ENCODE measurements at places on chromosomes 4 and X.
A peak's percentile ranks its signal among the peaks of the same experiment; 100 is the strongest.

DNA sequence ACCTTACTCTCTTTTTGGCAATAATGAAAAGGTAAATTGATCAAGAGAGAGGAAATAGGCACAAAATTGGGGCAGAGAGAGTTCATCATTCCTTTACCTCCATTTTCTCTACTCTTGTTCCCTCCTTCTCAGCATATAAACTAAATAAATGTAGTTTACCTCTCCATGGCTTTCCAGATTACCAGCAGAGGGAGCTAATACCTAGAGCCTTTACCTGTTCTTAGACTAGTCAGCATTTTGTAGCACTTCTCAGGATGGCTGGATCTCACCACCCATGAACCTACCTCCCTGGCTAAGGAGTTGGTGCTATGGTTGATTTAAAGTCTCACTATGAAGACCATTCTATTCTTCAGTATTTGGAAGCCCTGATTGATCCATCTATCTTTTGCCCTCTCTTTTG, 15.7 kb downstream of the OFD1 start:
- DNase-seq: peak; percentile 58

- no peak for DNase-seq
These were observed 16.1 kb downstream of the PGRMC2 start for GRCh38 chr4:128271551-128271950.

- no peak for DNase-seq
These were observed 2.5 kb downstream of the GABRQ start for GRCh38 chrX:152640034-152640818.

DNA sequence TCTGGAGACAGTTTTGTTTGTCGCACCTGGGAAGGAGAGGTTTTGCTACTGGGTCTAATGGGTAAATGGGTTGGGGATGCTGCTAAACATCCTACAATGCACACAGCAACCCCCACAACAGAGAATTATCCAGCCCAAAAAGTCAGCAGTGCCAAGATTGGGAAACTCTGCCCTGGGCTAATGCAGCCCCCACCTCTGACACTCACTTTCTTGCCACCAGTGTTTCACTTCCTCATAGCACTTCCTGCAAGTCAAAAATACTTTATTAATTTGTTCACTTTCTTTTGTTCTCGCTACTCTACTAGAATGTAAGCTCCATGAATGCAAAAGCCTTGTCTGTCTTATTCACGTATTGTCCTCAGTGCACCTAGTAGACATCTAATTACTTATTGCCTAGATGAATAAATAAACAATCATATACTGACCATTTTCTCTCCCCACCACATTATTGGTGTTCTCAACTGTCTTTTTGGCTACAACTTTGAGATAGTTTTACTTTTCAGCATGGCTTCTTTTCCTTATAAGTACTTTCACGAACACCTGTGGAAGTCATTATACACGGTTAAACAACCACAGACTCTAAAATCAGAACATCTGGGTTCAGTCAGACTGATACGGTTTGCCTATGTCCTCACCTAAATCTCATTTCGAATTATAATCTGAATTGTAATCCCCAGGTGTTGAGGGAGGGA, 82.0 kb upstream of the PITX2 start:
- no peak for DNase-seq

DNA sequence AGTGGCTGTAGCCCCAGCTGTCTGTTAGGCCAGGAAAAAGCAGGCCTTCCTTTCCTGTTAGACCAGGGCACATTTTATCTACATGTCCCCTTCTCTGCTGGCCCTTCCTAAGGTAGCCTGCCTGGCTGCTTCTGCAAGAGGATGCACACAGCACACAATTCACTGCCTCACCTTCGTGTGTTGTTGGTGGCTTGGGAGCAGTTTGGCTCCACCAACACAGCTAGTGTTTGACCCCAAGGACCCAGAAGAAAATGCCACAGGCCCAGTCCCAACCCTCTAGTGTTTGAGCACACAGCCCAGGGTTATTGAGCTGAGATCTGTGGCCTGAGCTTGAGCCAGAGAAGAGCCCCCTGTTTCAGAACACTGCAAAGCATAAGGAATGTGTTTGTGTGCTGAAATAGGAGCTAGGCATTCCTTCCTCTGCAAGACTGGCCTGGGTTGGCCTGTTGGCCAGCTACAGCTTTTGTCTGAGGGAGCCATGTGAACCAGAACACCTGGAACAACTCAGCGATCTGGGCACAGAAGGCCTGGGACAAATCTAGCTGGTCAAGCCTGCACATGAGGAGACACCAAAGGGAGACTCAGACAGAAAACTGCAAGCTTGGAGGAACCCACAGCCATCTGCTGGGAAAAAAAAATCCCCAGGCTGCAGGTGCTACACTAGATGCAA, 26.4 kb downstream of the MAGEE1 start:
- no peak for DNase-seq

DNA sequence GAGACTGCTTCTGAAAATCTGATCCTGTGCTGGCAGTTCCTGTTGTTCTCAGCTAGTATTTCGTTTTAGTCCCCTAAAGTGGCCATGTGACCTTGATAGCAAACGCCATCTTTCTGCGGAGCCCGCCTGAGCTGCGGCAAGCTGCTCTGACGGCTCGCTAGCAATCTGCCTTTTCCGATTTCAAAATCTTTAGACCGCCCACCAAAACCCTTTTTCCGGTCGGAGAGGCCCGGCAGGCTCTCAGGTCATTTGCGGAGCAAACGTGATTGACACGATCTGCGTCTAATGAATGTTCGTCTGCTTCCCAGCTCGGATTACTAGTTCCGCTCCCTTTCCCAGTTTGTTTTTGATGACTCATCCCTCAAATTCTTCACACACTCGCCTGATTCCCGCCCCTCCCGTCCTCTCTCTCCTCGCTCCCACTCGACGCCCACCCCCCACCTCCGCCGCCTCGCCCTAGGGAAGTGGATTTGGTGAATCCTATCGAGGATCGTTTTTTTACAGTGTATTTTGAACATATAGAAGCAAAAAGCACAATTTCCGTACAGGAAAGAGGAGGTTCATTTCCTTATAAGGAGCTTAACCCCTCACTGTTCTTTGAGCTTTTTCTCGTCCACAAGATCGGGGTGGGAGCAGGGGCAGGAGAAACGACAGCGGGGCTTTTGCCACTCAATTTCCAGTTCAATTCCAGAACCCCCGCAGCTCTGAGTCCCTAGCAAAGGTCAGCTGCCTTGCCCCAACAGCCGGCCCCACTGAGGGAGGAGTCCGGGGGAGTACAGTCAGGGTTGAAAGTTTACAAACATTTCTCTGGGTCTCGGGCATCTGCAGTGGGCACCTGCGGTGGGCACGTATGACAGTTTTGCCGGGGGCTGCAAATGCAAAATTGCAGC, 37.5 kb downstream of the NLGN3 start:
- DNase-seq: peak; percentile 89

DNA sequence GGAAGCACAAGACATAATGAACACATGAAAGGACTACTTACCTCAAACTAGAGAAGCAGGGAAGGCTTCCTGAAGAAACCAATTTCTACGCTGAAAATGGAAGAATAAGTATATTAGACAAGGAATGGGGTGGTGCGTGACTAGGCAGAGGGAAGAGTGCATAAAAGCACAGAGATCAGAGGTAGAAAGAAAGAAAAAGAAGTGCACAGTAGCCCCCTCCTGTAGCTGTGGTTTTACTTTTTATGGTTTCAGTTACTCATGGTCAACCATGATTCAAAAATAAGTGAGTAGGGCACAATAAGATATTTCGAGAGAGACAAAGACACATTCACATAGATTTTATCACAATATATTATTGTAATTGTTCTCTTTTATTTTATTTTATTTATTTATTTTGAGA, 934.5 kb upstream of the INTU start:
- no peak for DNase-seq

- no peak for DNase-seq
These were observed 70.9 kb downstream of the PDHA2 start for GRCh38 chr4:95910749-95911148.

DNA sequence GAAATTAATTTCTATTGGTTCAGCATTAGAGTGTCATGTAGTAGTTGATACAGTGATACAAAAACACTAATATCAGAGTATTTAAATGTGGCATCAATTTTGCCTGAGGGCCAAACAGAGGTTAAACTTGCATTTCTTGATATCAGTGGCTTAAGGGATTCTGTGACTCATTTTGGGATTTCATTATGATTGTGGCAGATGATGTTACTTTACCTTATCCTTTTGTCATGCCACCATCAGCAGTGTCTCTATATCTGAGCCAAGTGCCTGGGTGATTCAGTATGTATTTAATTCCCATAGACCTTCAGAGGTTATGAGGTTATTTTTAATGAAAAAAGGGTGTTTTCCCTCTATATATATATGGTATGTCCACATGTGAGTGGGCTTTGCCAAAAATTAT, 582.9 kb downstream of the ADGRL3 start:
- DNase-seq: no peak

DNA sequence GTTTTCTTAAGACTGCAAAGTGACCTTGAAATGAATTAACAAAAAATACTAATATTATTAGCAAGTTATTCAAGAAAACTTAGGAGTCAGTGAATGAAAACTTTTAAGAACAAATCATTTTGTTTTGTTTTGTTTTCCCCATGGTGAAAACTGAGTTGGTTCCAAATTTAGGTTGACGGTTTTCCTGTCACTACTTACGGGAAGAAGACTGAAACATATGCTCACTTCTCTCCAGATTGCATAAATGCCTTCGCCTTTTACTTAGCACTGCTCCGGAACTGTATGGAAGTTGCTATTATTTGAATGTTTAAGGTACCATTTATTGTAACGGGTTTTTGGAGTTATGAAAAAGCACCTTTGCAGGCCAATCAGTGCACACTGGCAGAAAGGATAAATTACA, 42.8 kb downstream of the DOCK11 start:
- DNase-seq: no peak

DNA sequence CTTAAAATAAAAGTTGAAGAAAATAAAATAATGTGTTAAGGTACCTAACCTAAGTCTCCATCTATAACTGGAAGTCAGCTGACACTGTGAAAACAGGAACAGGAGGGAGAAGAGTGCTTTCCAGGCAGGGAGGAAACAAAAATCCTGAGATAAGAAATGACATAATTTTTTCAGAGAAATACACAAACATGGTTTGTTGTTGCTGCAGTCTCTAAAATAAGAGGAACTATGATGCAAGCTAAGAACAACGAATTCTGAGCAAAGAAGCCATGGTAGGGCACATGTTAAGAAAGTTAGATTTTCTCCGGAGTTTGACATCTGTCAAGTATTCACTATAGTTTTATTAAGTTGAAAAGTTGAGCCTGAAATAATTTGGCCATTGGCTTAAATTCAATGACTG, 26.9 kb downstream of the PAPSS1 start:
- DNase-seq: no peak

- DNase-seq: no peak
These were observed 102.4 kb downstream of the ADGRA3 start for GRCh38 chr4:22413471-22413870.

GRCh38 chr4:26238778-26239679, 81.8 kb upstream of the RBPJ start:
- DNase-seq: no peak

- DNase-seq: no peak
These were observed 473.7 kb downstream of the CENPC start for GRCh38 chr4:67071641-67072040.

DNA sequence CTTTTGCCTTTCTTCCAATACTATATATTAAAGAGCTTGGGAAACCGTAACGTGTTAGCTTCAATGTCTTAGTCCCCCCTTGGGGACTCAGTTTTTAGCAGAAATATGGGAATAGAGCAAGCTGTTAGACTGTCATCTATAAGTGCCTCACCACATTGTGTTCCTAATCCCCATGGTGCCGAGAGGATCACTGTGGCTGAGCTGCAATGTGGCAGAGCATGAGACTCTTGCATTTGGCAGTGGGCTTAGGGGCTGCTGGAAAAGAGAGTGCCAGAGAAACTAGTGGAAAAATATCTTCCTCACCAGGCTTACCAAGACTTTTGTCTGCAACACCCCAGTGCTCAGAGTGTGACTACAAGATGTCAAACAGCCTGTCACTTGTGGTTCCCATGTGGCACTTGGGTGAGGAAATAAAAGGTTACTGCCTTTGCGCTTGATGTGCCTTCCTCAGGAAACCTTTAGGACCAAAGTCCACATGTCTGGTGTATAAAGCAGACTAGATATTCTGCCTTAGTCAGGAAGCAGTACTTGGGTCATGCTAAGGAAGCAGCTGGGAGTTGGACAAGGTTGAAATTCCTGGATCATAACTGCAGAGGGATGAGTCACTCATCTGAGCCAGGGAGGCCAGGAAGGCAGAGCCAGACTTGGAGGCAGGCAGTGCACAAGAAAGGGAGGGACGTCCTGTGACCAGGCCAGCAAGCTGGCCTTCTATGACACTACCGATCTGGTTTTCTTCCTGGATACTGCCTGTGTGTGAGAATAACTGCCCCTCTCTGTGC, 9.7 kb upstream of the MAGEA4 start:
- no peak for DNase-seq

GRCh38 chrX:57643698-57644097, 36.4 kb downstream of the NLRP2B start:
- no peak for DNase-seq

GRCh38 chrX:78527263-78527662, 131.9 kb downstream of the RTL3 start:
- DNase-seq: no peak

GRCh38 chrX:39788521-39788920, 309.2 kb downstream of the BCOR start:
- no peak for DNase-seq

DNA sequence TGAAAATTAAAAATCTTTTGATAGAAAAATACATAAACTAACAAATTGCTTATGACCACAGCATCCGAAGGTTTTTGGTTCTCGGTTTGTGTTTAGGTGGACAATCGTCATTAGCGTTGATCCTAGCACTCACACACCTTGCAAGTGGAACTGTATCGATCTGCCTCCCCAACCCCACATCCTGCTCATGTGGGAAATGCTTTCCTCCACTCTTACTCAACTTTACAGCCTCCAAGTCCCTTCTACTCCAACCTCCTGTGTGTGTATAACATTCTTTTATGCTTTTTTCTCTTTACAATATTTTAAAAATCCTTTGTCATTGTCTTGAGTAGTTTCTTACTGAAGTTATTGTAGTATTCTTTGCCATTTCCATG, 15.6 kb upstream of the TMEM131L start:
- no peak for DNase-seq

GRCh38 chr4:185549095-185549639, 13.9 kb upstream of the PDLIM3 start:
- no peak for DNase-seq

- no peak for DNase-seq
These were observed 30.0 kb upstream of the TMEM47 start for GRCh38 chrX:34687095-34687494.

GRCh38 chrX:580030-580429, 50.6 kb upstream of the SHOX start:
- no peak for DNase-seq

GRCh38 chr4:167897116-167897515, 195.2 kb upstream of the ANXA10 start:
- DNase-seq: no peak
